Stimulated activated CD8-positive, alpha-beta memory T cell treated with anti-CD3 and anti-CD28 coated beads, Interleukin-7, amount 100 ng/mL, for 24 hours (primary cell): ENCODE measurements at places on chromosomes 11 and 22.

- DNase-seq: no peak
These were observed 111.3 kb upstream of the MTMR2 start for GRCh38 chr11:96035031-96035739.

DNA sequence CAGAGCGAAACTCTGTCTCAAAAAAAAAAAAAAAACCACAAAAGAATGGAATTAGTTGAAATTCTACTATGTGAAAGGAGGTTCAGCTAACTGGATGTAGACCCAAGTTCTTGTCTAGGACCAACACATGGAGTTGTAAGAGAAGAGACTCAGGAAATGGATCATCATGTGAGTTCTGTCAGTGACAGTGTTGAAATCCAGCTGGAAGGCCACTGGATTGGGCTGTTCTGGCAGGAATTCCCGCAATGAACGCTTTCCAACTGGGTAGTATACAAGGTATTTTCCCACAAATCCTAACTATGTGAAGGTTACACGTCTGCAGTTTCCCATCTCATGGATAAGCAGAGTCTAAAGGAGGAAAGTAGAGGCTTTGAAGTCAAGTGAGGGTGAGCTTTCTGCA lies 151.2 kb downstream of the MAML2 start:
- DNase-seq: no peak

DNA sequence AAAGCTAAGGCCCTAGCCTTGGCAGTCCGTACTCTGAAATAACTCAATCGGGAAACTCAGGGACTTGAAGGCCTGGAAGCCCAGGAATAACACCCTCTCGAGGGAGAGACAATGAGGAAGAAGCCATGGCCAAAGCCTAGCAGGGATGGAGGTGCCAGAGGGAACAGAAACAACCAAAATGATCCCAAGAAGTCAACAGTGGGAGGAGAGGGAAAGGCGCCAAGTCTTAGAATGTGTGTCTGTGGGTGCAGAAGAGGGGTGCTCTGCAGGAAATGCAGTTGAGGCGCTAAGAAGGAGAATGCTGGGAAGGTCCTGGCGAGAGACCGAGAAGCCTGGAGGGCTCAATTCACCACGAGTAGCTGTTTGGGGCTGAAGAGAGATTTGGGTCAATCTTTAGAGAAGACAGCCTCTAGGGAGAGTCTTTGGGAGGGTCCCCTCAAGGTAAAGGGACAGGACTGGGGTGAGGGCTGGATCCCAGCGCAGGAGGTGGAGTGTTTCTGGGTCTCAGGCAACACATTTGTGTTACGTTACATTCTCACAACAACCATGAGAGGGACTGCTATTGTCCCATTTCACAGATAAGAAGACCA lies 760 bp upstream of the MAPK8IP1 start:
- DNase-seq: no peak

GRCh38 chr22:44753189-44754042 lies 1.0 kb downstream of the ARHGAP8 start:
- no peak for DNase-seq

- no peak for DNase-seq
These were observed 6.0 kb downstream of the FGF19 start for GRCh38 chr11:69697861-69698260.

DNA sequence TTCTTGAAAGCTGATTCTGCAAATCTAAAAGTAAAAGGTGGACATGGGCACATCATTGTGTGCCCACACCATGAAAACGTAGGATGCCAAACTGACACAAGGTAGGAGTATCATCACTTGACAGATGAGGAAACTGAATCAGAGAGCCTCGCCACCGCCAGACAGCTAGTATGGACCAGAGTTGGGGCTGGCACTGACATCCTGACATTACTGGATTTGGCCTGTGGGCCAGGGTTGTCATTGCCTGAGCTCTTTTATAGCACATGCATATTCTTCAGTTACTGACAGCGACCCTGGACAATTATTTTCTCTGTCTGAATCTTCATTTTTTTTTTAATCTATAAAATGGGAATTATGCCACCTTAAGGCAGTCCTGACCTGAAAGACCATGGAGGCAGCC lies 16.5 kb downstream of the USP35 start:
- no peak for DNase-seq

- no peak for DNase-seq
These were observed 4.0 kb downstream of the PHOX2A start for GRCh38 chr11:72239849-72240460.

DNA sequence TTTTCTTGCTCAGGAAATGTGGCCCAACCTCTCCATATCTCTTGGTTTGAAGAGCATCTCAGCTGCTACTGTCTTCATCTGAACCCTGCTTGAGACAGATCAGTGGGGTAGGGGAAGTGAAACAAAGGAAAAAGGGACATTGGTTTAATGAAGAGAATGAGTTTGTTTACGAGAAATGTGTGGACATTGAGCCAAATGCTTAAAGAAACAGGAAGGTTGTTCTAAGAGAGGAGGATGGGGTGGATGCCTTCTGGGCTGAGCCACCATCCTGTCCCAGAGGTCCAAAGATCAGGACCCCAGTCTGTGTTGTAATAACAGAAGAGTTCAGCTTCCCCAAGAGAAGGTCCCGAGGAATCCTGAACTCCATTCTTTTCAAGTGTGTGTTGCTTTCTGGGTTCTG lies 369.7 kb downstream of the INSC start:
- DNase-seq: no peak

DNA sequence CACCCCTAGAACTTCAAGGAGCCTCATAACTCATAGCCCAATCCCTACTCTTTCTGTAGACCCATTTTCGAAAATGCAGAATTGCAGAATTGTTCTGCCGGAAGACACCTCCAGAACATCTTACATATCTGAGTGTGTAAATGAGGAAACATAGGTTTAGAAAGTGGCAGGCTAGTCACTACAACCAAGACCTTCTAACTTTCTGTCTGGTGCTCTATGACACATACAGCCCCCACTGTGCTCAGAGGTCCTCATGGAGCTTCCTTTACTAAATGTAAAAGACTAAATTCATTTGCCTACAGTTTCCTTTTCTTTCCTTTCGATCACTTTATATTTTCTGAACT lies 132.1 kb upstream of the DDI1 start:
- no peak for DNase-seq

- DNase-seq: no peak
These were observed 23.5 kb downstream of the TMEM184B start for GRCh38 chr22:38249301-38249700.

GRCh38 chr11:64026575-64027205 lies 9.0 kb upstream of the FLRT1 start:
- no peak for DNase-seq
